ENCODE measurements at places on chromosomes 2 and 18. TPM values are rescaled to one million over a fixed set of nuclear protein-coding genes. Genes with fewer than 3 reads are reported as not detected.

The KCTD18 gene
- total RNA-seq = 10.5 TPM

The UGT1A8 gene
- total RNA-seq = not detected

DNA sequence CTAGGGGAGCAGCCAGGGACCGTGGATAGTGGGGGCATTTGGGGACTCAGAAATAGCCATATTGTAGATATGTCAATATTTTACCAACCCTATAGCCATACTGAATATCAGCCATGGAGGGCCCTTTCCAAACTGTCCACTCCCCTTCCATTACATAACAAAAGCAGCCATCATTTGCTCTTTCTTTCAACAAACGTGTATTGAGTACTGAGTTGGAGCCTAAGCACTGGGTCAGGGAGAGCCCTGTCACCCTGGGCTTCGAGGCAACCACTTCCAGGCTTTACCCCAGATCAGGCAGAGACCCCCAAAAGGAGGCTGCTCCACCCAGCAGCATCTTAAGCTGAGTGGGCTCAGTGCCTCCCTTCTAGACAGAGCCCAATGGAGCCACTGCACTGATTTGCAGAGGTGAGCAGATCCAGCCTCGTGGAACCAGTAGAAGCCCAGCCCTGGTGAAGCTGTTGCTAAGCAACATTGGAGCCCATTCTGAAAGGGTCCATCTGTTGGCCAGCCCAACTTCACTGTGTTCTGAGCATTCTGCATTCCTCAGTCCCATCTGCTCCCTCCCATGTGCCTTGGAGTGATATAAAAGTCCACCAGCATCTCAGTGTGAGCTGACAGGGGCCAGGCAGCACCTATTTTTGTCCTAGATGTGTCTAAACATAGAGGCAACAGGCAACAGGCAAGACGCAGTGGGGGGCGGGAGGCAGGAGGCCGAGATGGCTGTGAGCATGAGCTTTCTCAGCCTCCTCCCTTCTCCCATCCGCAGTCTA lies 112.1 kb downstream of the PLB1 start:
- no peak for DNase-seq

DNA sequence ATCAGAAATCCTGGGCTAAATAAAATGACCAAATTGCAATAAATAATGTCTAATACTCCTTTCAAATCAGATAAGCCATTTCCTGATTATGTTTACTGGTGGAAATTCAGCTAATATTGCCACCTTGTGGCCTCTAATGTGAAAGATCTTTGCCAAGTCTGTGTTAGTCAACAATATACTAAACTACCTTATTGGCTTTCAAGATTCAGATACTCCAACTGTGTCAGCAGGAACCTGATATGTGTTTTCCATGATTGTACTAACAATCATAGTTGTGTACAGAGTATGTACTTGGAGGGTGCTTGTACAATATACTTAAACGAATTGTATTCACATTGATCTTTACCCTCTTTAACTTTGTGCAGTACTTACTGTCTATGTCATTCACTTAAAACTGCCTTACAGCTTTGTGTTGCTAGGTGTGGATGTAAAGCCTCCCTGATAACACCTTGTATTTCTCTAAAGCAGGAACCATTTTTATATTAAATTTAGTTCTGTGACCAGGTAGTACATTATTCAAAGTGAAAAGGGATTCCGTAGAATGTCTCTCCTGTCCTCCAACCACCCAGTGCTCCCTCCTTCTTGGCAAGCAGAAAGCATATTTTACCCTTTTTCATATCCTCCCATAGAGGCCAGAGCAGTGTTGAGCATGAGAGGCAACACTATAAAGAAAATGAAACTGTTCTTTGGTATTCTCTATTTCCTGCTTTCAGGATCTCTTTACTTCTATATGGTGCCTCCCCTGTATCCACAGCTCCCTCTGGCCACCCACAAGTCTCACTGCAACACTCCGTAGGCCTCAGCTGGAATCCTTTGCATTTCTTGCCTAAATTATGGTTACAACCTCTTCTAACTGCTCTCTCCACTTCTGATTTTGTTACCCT lies 75.2 kb upstream of the C2orf15 start:
- DNase-seq = peak; percentile 31

Measured in body of pancreas (tissue), 4 donors.